ENCODE measurements at places on chromosomes 4 and X. TPM values are rescaled to one million over a fixed set of nuclear protein-coding genes. Genes with fewer than 3 reads are reported as not detected.

GRCh38 chr4:86496094-86497080, 97.7 kb upstream of the PTPN13 start:
- DNase-seq = no peak

DNA sequence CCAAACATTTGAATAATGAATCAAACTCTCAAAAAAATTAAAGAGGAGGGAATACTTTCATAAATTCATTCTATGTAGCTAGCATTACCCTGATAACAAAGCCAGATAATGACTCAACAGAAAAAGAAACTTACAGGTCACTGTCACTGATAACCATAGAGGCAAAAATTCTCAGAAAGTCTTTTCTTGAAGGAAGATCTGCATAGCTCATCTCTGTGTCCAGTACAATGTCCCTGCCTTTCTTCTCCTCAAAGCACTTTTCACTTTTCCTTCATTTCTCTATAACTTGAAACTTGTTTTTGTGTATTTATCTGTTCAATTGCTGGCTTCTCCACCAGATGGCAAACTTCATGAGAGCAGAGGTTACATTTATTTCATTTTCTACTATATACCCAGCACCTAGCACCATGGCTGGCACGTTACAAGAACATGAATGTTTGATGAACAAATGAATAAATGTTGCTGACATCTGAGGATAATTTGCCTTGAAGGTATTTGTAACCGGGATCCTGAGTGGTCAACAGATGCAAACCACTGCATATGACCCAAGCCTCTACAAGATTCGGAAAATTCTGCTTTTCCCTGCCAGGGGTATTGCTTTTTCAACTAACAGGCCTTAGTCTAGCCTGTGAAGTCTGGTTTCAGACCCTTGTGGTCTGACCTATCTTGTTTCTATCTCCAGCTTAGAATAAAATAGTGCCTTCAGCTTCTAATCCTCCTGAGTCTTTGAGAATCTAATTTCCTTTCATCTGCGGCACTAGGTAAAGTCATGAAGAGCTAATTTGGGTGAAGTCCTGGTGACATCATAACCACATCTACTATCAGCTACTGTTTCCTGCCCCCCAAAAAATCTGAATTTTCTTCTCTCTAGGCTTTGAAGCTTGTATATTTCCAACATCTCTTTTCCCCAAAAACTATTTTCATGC, 52.5 kb upstream of the ANTXR2 start:
- DNase-seq = no peak

DNA sequence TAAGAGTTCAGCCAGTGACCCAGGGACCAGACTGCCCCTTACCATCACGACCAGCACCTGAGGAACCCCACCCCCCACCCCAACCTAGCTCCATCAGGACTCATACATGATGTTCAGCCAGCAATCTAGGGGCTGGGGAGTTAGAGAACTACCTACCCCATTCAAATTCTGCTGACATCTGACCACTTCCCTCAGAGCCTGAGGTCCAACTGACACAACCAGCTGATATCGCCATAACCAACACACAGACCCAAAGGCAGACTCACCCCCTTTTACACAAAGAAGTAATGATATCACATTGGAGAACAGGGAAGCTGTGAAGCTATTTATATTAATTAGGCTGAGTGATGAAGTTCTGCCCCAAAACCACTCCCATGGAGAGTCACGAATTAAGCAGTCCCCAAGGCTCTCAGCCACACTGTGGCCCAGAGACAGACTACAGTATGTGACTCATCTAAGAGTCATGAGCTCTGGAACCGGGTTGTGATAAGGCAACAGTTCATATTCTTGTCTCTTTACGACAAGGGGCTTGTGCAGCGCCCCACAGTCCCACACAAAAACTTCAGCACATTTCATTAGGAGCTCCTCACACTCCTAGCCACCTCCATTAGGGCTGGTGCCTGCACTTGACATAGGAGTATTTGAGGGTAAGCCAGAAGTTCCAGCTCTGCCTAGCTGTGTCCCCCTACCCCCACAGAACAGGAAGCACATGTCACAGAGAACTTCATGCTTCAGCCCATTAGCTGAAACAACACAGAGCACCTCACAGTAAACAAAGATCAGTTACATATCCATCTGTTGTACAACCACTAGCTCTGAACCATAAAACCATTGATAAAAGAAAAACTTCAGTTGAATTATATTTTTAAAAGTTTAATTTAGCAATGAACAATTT, 184.7 kb upstream of the ZCCHC13 start:
- no peak for DNase-seq

DNA sequence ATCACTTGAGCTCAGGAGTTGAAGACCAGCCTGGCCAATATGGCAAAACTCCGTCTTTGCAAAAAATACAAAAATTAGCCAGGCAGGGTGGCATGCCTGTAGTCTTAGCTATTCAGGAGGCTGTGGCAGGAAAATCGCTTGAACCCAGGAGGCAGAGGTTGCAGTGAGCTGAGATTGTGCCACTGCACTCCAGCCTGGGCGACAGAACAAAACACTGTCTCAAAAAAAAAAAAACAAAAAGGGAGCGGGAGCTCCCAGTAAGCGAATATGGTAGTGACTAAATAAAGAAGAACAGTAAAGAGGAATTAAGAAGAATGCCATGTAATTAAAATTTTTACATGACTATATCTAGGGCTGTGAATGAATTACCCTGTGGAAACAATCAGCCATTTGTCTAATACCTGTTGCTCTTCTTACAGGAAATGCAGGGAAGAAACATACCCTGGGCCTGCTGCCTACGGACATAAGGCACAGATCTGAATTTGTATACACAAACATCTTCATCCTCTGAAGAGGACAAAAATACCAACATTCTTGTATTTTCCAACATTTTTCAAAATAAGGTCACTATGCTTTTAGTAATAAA, 11.4 kb downstream of the WDFY3 start:
- DNase-seq = no peak

DNA sequence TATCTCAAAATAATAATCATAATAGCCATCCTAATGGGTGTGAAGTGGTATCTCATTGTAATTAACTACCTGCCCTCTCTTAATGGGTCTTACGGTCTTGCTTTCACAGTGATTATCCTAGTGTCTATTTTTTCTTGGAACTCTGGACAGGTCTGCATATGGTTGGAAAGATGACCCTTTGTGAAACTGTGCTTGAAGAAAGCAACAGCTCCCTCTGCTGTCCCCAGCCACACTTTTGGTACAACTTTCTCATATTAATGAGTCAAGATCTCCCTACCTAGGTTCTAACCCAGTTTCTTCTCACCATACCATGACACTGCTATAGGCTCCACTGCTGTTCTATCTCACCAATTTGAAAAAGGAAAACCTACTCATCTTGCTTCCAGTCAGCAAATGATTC, 2.4 kb downstream of the TFDP3 start:
- no peak for DNase-seq

ARMCX4 gene
- 7.3 TPM for total RNA-seq

CLNK gene
- not detected for total RNA-seq

SAGE1 gene
- total RNA-seq = not detected

RAB39B gene
- total RNA-seq = not detected

Measured in ascending aorta (tissue), 2 donors.